ENCODE measurements at places on chromosomes 13 and 19. TPM values are rescaled to one million over a fixed set of nuclear protein-coding genes. Genes with fewer than 3 reads are reported as not detected.

DNA sequence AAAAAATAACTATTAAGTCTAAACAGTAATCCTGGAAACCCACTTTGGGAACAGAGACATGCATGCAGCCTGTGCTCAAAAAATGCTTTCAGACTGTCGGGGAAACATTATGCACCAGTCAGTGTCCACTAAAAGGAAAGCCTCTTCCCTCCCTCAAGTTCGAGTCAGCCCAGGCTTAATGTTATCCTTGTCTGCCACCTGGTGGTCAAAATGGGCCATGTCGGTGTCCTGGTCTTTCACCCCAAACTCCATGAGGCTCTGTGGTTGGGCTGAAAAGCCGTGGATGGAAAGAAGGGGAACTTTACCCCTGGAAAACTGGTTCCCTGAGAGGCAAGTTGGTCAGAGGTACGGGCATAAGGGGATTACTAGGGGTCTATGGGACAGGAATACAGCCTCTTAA, 88.4 kb upstream of the ZNF492 start:
- DNase-seq = no peak

The ATP7B gene
- total RNA-seq = 70.0 TPM

DNA sequence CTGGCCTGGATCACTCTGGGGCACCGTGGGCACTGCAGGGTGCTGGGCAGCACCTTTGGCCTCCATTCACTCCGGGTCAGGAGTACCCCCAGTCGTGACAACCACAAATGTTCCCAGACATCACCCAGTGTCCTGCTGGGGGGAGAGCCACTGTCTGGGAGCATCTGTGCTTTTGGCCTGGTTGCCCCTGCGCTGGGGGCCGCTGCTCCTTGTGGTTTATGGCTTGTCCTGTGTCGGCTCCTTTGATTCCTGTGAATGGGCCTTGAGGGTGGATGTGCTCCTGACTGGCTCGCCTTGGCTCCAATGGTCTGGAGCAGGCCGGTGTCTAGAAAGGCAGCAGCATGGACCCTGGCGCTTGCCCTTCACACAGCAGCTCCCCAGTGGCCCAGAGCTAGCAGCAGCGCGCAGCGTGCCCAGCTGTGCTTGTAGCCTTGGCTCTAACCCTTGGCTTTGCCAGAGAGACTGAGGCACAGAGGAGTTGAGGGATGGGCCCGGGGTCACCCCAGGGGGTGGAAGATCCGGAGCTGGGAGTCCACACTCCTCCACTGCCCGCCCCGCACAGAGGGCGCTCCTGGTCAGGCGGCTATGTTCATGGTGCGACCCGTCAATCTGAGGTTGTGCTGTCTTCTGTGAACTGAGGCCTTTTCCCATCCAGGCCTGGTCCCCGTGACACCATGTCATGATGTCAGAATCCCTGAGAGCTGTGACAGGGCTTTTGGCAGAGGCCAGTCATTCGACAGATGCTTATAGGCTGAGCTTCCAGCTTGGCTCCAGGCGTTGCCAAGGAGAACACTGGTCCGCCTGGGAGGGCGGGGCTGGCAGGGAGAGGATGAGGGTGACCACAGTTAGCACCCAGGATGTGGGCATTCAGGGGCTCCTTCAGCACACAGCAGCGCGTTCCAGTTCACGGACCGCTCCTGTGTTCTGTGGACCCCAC, 4.1 kb downstream of the DAZAP1 start:
- no peak for DNase-seq

The DOCK9 gene
- total RNA-seq = 25.1 TPM

The SCEL gene
- total RNA-seq = 5.4 TPM

DNA sequence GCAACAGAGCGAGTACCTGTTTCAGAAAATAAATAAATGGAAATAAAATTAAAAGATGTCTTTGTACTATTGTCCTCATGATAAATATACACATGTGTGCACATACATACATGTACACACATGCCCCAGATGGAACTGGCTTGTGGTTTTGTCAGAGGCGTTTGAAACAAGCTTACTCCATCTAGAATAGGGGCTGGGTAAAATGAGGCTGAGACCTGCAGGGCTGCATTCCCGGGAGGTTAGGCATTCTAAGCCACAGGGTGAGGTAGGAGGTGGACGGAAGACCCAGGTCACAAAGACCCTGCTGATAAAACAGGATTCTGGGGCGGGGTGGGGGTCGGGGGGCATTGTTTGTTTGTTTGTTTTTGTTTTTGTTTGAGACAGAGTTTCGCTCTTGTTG, 8.1 kb upstream of the SIN3B start:
- DNase-seq = no peak

GRCh38 chr19:46925548-46925950, 64.8 kb downstream of the ARHGAP35 start:
- DNase-seq = peak; percentile 77

The DOCK6 gene
- total RNA-seq = 12.6 TPM

DNA sequence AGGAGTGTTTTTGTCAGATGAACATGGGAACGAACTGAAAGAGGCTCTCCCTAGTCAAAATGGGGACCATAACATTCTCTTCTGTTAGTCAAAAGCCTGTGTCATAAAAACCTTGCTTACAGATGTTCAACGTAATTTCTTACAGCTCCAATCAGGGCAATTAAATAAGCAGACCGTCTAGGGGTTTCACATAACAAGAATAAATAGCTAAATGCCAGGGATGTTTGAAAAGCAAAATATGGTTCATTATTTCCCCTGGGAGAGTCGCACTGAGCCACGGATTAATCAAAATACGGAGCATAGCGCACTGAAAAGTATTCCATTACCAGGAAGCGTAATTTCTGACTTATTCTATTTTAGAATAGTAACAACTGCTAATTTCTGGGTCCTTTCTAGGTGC, 63.7 kb upstream of the MRI1 start:
- no peak for DNase-seq

DNA sequence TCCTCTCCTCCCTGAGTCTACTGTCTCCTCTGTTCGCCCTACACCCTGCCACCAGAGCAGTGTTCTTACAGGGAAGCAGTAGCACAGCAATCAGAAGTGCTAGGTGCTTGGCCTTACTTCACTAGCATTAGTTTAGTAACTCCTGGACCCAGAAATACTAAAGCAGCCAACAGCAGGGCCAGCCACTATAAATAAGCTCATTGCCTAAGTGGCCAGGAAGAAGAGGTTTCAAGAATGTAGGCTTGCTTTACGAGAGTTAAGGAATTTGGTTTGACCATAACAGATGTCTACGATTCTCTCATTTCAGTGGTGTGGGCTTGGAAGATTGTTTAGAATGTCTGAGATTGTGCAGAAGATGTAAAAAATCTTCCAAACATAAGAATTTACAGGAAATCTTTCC, 103.3 kb downstream of the ZAR1L start:
- DNase-seq = peak; percentile 18

All from hepatocyte (in vitro differentiated cells).